ENCODE measurements at places on chromosomes 1 and 21.

DNA sequence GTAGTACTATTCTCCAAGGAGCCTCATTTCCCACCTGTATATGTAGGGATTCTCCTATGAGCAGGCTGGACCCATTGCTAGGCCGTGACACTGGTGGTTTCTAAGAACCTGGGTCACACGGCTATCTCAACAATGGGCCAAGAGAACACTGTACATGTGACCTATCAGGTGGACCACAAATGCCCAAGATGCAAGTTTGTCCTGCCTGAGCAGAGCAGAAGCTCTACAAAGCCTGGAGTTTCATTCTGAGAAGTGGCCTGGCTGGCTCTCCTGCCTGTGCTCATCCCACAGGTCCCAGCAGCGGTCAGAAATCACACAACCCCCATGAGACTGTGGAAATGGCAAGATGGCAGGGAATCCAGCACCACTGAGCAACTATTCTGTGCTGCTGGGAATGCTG is 17.2 kb downstream of the THEMIS2 start:
- DNase-seq = no peak

- DNase-seq = no peak
Measured at GRCh38 chr1:58397187-58397820, 149.2 kb downstream of the OMA1 start.

- DNase-seq = peak; percentile 85
Measured at GRCh38 chr1:161721738-161722343, 497 bp downstream of the FCRLB start.

- DNase-seq = no peak
Measured at GRCh38 chr1:15094056-15094455, 59.5 kb upstream of the TMEM51 start.

GRCh38 chr1:114137497-114137896 is 16.2 kb downstream of the SYT6 start:
- DNase-seq = no peak

DNA sequence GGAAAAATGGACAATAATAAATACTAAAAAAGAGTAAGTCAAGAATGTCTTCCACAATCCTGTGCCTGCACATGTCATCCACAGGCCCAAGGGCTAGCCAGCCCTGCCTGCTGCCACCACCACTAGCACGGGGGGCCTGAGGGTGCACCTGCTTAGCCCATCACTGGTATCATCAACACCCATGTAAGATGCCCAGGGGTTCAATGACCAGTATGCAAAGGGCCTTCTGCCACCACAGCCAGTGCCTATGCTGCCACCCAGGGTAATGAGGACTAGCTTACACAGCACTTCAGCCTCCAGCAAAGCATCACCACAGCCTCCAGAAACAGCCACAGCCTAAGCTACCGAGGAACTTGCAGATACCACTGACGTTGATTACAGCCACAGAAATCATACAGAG is 46.3 kb downstream of the POFUT2 start:
- DNase-seq = no peak

GRCh38 chr1:206535853-206536188 is 28.5 kb downstream of the RASSF5 start:
- no peak for DNase-seq

GRCh38 chr1:38173848-38174247 is 127.3 kb upstream of the POU3F1 start:
- DNase-seq = no peak

- DNase-seq = no peak
Measured at GRCh38 chr1:224873434-224874369, 55.8 kb upstream of the DNAH14 start.

DNA sequence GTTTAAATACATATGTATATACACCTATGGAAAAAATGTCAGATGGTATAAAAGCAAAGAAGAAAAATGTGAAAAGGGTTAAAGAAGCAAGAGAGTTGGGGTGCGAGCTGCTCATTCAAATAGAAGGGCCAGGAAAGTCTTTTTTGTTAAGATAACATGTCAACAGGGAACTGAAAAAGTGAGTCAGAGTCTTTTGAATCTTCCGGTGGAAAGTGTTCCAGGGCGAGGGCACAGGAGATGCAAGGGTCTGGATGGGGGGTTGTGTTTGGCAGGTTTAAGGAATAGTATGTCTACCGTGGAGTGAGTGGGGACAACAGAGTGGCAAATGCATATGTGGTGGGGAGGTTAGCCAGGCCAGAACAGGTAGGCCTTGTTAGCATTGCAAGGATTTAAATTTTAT is 22.2 kb upstream of the GNG12 start:
- no peak for DNase-seq
